ENCODE measurements at places on chromosomes 1 and 21.

DNA sequence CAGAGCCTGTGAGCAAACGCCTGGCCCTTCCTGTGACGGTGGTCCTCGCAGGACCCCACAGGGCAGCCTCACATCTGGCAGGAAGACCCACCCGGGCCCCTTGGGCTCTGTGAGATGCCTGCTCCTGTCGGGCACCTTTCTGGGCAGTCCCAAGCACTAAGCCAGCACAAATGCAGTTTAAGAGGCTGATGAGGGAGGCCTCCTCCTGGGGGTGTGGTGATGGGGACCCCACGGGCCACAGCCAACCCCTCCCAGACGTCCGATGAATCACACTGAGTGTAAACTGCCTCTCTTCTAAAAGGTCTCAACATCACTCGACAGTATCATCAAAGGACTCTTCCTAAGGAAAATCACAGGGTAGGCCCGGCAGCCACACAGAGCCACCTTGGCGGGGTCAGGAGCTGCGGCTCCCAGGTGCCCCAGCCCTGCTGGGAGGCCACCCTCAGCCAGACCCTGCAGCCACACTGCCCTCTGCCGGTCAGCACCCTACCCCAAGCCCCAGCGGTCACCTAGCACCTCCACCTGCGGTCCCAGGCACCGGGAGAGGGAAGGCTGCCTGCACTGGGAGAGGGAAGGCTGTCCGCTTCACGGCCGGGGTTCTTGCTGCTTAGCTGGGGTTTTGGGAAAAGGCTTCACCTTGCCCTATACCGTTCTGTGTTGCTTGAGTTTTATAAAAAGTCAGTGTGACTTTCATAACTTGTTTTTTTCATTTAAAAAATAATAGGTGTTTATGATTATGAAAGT is 3.9 kb upstream of the PRKCZ start:
- ATAC-seq: no peak

- ATAC-seq: peak; percentile 90
Observed at GRCh38 chr1:116667575-116668105, at the start of gene IGSF3. IGSF3 (minus strand) TSS chr1:116667733; CDS start chr1:116666326, 1,407 bp downstream.

DNA sequence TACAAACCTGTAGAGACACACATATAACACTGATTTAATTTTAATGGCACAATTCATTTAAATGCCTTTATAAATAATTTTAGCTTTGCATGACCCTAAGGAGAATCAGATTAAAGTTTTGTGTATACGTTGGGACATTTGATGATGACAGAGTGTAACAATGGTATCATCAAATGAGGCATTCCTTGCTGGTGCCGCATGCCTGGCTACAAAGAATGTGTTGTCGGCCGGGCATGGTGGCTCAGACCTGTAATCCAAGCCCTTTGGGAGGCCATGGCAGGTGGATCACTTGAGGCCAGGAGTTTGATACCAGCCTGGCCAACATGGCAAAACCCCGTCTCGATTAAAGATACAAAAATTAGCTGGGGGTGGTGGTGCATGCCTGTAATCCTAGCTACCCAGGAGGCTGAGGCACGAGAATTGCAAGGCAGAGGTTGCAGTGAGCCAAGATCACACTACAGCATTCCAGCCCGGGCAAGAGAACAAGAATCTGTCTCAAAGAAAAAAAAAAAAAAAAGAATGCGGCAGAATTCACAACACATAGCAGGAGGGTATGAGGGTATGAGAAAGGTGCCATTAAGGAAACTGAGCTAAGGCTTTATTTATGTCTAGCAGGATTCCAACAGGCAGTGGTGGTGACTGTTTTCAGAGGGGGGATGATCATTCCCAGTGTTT is 58.9 kb downstream of the PTPN14 start:
- peak; percentile 76 for ATAC-seq

GRCh38 chr1:215567491-215568298 is 591 bp downstream of the KCTD3 start:
- ATAC-seq: peak; percentile 75

GRCh38 chr1:27525296-27526272 is 35.6 kb upstream of the WASF2 start:
- ATAC-seq: peak; percentile 60

GRCh38 chr1:185813401-185813979 is 79.3 kb downstream of the HMCN1 start:
- ATAC-seq: no peak

- ATAC-seq: no peak
Observed at GRCh38 chr1:108718927-108719655, 6.4 kb downstream of the FNDC7 start.

GRCh38 chr1:63621075-63621474 is 27.9 kb downstream of the PGM1 start:
- no peak for ATAC-seq

DNA sequence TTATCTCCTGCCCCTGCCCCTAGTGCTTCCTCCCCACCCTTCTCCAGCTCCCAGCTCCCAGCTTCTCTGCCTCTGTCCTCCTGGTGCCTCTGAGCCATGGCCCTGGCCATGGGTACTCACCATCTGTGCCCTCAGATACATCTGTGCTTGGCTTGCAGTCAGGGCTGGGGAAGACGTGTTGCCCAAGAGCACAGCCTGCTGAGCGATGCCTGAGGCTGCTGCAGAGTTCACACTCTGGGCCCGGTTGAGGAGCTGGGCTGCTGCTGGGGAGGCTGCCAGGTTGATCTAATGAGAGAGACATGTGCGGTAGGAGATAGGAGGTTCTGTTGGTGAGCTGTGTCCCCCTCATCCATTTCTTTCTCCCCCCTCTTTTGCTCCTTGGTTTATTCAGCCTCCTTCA is 49.4 kb upstream of the A3GALT2 start:
- no peak for ATAC-seq

DNA sequence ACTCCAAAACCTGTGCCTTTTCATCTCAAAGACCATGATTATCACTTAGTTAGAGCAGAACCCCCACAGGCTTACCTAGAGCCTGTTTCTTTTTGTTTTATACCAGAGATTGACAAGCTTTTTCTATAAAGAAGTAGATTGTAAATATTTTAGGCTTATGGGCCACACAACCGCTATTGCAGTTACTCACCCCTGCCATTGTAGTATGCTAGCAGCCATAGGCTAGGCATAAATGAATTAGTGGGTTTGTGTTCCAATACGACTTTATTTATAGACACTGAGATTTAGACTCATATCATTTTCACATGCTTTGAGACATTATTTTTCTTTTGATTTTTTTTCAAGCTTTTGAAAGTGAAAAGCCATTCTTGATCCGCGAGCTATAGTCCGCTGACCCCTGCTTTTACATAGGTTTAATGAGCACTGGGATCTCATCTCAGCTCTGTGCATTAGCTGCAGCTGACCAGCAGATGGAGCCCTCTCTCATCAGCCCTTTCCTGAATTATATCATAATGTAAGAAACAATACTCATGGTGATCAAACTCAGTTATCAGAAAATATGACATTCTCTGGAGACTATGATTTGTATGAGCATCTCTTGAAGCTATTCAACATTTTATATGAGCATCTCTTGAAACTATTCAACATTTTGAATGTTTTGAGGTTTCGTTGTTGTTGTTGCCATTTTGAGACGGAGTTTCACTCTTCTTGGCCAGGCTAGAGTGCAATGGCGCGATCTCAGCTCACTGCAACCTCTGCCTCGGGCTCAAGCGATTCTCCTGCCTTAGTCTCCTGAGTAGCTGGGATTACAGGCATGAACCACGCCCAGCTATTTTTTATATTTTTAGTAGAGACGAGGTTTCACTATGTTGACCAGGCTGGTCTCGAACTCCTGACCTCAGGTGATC is 111.9 kb upstream of the L1TD1 start:
- no peak for ATAC-seq

DNA sequence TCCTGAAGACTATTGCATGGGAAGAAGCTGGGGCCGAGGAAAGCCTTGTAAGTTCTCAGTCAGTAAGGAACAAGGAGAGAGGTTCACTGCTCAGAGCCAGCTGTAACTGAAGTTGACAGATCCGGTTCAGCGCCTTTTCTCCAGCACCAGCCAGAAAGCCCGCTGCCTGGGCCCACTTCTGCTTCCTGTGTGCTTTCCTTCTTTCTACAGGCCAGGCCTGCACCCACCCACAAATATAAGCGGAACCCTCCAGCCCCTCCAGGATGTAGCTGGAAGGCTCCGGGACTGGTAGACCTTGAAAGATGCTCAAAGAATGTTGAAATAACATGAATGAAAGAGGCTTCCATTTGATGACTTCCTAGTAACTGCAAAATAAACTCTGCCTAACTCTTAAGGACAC is 38.8 kb downstream of the PARP1 start:
- no peak for ATAC-seq

DNA sequence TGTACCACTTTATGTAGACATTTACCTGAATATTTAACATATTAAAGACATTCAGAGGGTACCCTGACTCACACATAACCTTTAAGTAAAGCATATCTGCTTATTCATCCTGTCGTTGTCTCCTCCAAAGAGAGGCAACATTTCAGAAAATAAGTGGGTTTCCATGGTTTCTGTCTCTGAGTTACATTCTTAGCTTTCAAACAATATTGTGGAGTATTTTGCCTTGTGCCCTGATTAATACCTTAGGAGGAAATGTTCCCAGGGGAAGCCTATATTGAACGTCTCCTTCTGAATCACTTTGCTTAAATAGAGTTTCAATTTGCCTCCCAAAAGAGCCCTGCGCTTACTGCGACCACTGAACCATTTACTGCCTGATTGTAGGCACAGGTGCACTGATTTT is 26.1 kb downstream of the PALMD start:
- ATAC-seq: no peak

DNA sequence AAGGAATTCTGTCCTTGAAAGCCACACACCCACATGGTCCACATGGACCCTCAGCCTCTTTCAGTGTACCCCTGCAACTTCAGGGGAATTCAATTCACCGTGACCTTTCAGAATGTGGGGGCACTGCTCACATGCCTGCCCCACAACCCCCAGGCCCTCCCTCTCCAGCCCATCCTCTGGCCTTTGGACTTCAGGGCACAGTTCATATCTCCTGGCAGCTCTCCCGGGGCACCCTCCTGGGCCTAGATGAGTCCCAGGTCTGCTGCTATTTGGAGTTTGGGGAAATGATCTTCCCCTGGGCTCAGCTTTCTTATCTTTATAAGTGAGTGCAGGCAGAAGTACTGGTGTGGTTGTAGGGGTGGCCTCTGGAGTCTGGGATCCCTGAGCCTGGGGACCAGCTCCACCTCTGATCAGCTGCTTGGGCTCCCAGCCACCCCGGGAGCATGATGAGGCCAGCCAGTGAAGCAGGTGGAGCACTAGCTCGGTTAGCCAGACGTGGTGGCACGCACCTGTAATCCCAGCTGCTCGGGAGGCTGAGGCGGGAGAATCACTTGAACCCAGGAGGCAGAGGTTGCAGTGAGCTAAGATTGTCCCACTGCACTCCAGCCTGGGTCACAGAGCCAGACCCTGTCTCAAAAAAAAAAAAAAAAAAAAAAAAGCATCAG is 15.8 kb downstream of the C1orf167 start:
- no peak for ATAC-seq

DNA sequence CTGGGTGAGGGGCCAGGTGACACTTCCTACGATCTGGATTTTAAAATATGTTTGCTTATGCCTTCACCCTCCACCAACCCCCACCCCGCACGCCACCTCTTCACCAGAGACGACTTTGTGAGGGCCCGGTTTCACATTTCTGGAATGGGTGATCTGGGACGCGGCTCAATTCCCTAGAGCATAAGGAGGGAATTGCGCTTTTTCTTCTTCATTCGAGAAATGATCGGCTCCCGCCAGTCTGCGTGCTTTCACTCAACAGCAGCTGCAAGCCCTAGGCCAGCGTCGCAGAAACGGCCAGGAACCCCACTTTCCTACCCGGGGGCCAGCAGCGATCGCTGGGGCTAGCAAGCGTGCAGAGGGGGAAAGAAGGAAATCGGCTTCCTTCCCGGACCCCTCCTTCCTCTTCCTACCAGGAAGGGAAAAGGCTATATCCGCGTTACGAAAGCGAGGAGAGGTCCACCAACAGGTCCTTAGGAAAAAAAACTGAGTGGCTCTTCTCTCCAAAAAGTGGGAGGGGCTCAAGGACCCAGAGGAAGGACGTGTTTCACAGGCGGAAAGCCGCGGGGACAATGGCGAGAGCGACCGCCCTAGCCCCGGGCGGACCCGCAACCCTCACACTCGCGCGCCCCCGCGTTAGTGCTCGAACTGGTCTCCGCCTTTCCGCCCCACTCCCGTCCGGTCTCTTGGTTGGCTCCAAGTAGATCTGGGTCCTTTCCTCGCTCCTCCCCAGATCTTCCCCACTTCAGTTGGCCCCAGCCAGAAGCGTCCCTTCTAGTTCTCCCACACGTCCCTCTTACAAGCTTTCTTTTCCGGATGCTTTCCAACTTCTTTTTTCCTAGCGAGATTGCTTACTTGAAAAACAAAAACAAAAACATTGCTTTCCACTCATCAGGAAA is 1.1 kb upstream of the ADAMTS1 start:
- peak; percentile 47 for ATAC-seq

DNA sequence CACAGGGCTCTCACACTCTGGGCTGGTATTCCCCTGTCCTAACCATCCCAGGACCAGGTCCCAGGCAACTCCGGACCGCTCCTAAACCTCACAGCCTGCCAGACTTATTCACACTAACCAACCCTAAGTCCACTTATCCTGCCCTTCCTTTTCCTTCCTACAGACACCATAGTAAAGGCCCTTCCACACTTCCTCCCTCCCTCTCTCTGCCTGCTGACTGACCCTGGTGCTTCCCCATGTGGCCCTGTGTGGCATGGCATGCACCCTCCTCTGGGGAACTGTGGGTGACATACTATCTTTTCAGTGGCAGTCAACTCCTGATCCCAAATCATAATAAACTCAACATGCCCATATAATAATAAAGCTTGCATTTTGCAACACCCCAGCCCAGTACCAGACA is 155.1 kb upstream of the DNAH14 start:
- no peak for ATAC-seq

- ATAC-seq: no peak
Observed at GRCh38 chr1:153573351-153573750, 7.7 kb upstream of the S100A2 start.

DNA sequence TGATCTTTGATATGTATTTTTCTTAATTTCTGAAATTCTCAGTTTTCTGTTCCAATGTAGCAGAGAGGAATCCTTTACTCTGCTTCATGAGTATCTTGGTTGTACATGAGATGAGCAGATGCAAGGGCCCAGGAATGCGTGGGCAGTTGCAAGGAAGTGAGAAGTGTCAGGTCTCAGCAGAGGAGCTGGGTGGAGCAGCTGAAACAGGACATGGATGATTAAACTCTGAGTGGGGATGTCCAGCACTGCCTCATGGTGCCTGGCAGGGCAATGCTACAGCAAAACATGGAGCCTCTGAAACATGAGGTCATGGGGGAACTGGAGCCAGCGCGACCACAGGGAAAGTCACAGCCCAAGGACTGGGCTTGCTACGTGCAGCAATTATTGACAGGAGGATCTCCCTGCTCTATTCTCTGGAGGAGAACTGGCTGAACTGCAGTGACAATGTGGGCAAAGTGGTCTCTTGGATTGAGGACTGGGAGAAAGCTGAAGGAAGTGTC is 48.4 kb downstream of the COLGALT2 start:
- ATAC-seq: peak; percentile 66

- no peak for ATAC-seq
Observed at GRCh38 chr1:64155278-64155677, 48.1 kb upstream of the UBE2U start.

DNA sequence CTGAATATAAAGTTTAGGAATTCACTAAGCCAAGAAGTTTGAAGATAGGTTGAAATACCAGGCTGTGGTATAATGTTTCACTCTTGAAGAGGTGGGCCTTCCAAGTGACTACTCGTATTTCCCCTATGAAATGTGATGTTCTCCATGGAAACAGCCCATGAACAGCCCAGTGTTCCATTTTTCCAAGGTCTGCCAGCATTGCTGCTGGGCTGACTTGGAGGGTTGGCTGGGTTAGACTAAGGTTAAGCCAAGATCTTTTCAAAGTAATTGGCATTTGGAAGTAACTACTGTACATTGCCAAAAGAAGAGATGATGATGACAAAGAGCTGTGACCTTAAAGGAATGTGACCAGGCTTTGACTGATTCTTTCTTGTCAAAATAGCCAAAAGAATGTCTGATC is 73.8 kb downstream of the RPE65 start:
- ATAC-seq: no peak
